Osteoblast (primary cell): ENCODE measurements at places on chromosomes 5 and 9.

- DNase-seq: no peak
Measured at GRCh38 chr9:81137976-81138568, 551.3 kb downstream of the TLE1 start.

- DNase-seq: peak; percentile 79
Measured at GRCh38 chr9:135615666-135616618, 23.4 kb downstream of the GLT6D1 start.

DNA sequence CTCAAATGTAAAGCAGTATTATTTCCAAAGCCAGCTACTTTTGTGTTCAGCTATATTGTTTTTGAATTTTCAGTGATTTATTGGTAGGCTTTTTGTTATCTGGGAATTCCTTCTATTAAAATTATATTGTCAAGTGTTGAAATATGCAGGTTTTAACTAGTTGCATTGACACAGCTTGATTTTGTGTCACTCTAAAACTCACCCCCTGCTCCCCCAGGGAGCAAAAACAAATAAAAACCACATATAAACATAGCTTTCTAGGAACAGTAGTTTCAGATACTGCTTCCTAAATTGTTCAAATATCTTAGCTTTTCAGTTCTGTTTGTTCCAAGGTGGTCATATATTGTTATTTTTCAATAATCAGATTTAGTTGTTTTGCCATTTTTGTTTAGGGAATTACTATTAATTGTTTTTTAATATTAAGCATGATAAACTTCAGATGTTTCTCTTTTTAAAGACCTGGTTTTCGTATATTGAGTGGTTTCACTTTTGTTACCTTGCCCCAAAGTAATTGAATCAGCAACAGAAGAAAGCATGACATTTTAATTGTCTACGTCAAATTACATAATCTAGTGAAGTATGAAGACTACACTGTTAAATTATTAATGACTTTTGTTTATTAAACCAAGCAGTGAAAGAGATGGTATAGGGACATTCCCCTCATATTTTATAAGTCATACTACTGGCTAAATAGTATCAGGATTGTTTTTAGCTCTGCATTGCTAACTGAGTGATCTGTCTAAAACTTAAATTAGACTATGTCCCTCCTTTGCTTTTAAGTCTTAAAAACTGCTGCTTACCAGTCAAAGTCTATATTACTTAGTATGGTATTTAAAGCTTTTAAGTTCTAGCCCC, 43.4 kb downstream of the ERBIN start:
- DNase-seq: no peak

GRCh38 chr5:132651838-132652469, 6.0 kb upstream of the IL13 start:
- no peak for DNase-seq

GRCh38 chr9:120934281-120934680, 7.7 kb upstream of the TRAF1 start:
- DNase-seq: no peak

- no peak for DNase-seq
Measured at GRCh38 chr9:4281676-4282075, 18.2 kb downstream of the GLIS3 start.

DNA sequence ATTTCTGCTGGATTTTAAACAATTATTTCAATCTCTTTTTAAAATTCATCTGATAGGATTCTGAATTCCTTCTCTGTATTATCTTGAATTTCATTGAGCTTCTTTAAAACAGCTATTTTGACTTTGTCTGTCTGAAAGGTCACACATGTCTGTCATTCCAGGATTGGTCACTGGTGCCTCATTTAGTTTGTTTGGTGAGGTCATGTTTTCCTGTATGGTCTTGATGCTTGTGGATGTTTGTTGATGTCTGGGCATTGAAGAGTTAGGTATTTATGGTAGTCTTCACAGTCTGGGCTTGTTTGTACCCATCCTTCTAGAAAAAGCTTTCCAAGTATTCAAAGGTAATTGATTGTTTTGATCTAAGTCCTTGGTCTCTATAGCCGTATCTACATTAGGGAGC, 39.1 kb downstream of the DENND4C start:
- DNase-seq: no peak

- DNase-seq: no peak
Measured at GRCh38 chr9:132434881-132435280, 24.9 kb downstream of the CFAP77 start.

DNA sequence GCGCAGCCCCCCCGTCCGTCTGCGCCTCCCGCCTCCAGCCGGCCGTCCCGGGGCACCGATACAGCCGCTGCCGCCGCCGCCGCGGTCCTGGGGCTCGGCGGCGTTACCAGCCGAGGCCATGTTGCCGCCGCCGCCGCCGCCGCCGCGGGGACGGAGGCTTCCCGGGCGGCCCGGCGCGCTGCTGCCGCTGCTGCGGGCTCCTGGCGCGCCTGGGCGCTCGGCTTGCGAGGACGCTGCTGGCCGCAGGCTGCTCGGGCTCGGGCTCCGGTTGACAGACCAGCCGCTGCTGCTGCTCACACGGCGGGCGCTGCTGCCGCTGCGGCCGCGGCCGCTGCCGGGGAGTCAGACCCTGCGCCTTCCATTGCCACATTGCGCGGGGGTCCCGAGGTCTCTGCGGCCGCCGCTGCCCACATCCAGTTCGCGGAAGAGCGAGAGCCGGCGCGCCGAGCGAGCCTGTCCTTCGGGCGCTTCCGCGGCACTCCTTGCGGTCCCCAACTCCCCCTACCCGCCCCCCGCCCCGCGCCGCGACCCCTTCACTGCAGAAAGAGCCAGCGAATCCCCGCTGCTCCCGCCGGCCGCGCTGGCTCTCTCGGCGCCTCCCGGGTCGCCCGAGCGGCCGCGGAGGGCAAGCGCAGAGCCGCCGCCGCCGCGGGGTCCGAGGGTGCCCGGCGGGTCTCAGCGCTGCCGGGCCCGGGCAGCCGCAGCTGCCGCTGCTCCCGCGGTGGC, 8.4 kb downstream of the PTCH1 start:
- no peak for DNase-seq

DNA sequence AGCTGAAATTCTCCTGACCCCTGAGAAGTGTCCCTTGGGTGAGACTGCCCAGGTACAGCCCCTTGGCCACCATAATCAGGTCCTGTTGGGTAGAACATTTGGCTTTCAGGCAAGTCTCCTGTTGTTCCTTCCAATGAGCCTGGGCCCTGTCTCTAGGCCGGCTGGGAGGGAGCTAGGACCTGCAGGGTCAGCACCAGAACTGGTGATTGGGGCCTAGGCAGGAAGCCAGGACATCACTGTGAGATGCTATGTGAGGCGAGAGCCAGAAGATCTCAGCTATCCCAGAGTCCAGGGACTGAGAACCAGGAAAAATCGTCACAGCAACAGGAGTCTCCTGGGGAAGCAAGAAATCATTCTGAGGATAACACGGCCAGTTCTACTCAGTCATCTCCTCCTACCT, 51.5 kb downstream of the PCDH1 start:
- DNase-seq: no peak
